ENCODE measurements at places on chromosomes 5 and 9. TPM values are rescaled to one million over a fixed set of nuclear protein-coding genes. Genes with fewer than 3 reads are reported as not detected.

DNA sequence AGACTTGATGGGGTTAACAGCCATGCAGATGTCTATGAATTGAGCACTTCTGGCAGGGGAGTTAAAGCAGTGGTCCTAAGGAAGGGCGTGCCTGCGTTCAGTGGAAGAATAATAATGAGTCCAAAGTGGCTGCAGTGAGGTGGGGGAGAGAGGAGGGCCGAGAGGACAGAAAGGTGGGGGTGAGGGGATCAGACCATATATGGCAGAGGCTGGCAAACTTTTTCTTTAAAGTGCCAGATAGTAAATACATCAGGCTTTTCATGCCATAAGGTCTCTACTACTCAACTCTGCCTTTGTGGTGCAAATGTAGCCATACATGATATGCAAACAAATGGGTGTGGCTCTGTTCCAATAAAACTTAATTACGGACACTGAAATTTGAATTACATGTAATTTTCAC lies 77.1 kb downstream of the STRBP start:
- H3K4me3 ChIP-seq: no peak overlapping the region
- H3K27ac ChIP-seq: no peak overlapping the region
- no peaks in the 10 kb centered on the region for H3K4me1 ChIP-seq
- no peak for DNase-seq
- no peaks in the 10 kb centered on the region for H3K27me3 ChIP-seq

Gene PRRX2
- total RNA-seq: not detected

Gene SLC38A9
- total RNA-seq: 28.0 TPM

DNA sequence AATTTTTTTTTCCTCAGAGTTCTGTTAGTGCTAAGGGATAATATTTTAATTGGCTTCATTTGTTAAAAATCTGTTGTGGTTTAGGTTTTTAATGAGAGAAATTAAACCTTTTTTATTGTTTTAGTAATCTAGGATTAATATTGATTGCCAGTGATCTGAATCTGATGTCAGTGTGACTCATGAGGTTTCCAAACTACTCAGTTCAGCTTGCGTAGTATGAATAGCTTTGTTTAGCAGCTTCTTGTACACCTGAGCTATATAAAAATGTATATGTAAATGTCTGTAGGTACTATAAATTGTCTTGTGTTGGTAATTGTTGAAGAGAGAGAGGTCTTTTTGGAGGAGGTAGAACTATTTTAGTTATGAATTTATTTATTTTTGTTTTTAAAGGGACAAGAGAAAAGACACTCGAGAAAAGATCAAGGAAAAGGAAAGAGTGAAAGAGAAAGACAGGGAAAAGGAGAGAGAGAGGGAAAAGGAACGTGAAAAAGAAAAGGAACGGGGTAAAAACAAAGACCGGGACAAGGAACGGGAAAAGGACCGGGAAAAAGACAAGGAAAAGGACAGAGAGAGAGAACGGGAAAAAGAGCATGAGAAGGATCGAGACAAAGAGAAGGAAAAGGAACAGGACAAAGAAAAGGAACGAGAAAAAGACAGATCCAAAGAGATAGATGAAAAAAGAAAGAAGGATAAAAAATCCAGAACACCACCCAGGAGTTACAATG lies 26.3 kb downstream of the SREK1 start:
- H3K27me3 ChIP-seq: no peaks in the 10 kb centered on the region
- peaks cover 3% of the 10 kb centered on the region for H3K36me3 ChIP-seq
- H3K27ac ChIP-seq: peak overlapping the region; percentile 15

Gene PRR7
- total RNA-seq: 7.2 TPM

DNA sequence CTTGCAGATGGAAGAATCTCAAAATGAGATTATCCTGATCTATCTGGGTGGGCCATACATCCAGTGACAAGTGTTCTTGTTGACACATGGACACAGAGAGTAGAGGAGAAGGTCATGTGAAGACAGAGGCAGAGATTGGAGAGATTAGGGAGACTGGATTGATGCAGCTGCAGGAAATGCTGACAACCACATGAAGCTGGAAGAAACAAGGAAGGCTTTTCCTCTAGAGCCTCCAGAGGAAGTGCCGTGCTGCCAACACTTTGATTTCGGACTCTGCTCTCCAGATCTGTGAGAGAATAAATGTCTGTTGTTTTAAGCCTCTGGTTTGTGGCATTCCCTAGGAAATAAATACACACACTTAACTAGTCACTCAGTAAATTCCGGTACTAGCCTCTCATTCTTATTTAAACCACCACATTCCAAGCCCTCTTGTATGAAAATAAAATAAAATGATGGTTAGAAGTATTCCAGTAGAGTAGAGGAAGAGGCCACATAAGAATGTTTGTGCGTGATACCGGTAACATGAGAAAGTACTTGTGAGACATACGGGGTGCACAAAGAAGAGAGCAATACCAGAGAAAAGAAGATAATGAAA lies 110.9 kb upstream of the DMAC1 start:
- no peak for DNase-seq
- H3K4me3 ChIP-seq: no peak overlapping the region
- no peaks in the 10 kb centered on the region for H3K4me1 ChIP-seq
- H3K27me3 ChIP-seq: no peaks in the 10 kb centered on the region

Data from CD4-positive, alpha-beta memory T cell (primary cell).